ENCODE measurements at places on chromosomes 2 and 18.

GRCh38 chr2:10428924-10429323, 19.2 kb downstream of the ODC1 start:
- DNase-seq, result no peak

DNA sequence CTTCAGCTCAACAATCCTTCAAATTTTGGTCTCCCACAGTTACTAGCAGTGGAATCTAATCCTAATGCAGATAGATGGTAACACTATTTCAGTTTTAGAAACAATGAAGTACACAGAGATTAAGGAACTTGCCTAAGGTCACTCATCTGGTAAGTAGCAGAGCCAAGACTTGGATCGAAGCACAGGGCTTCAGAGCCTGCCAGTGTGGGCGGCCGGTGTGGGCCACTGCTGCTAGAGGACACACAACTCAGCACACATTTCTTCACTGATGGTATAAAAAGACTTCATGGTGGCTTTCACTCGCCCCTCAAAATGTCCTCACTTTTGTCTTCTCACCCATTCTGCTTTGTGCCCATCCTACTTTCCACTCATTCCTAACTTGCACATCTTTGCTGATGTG, 11.1 kb downstream of the C2orf74 start:
- no peak for DNase-seq

GRCh38 chr2:239087046-239087710, 239.3 kb downstream of the TWIST2 start:
- DNase-seq, result no peak

GRCh38 chr18:14179306-14179705, 47.1 kb upstream of the ZNF519 start:
- no peak for DNase-seq

All from MM.1S (cell line).